ENCODE measurements at places on chromosomes 7 and 10.

GRCh38 chr10:106506526-106507283, 657.8 kb downstream of the SORCS1 start:
- DNase-seq = no peak

GRCh38 chr7:64102656-64103400, 57.6 kb downstream of the ZNF727 start:
- no peak for DNase-seq

- DNase-seq = no peak
These were observed 69.1 kb downstream of the PRKAG2 start for GRCh38 chr7:151807846-151808245.

GRCh38 chr7:95608359-95609173, 12.2 kb upstream of the PDK4 start:
- DNase-seq = peak; percentile 15

- no peak for DNase-seq
These were observed 95.0 kb downstream of the CABCOCO1 start for GRCh38 chr10:61757525-61758397.

DNA sequence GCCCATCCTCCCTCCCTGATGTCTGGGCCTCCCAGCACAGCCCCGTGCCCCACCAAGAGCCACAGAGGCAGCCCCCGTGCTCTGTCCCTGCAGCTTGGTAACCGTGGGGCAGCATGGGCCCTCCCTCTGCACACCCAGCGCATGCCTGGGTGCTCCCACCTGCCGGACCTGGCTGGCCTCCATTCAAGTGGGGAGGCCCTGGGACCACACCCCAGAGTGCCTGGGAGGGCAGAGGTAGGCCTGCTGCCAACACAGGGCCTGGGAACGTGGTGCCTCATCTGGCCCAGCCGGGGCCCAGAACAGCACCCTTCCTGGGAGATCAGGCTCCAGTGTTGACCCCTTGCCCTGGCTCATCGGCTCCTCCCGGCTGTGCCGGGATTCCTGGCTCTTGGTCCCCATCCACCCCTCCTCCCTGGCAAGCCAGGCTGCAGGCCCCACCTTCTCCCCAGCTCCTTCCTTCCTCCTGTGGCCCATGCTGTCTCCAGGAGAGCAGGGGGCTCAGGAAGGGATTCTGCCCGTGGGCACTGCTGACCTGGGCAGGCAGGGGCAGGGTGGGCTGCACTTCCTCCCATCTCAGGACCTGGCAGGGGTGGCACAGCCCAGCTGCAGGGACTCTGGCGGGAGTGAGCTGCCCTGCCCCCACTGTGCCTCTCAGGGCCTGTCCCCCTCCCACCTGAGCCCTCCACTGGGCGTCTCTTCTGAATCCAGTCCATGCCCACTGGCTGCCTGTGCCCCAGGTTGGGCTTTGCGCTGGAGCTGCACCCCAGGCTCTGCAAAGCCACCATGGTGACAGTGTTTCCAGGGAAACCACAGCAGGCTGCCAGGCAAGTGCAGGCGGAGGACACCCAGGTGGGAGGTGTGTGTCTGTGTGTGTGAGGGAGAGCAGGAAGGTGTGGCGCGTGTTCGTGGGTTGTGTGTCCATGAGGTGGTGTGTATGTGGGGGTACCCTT, 32.6 kb downstream of the PWWP2B start:
- DNase-seq = no peak

DNA sequence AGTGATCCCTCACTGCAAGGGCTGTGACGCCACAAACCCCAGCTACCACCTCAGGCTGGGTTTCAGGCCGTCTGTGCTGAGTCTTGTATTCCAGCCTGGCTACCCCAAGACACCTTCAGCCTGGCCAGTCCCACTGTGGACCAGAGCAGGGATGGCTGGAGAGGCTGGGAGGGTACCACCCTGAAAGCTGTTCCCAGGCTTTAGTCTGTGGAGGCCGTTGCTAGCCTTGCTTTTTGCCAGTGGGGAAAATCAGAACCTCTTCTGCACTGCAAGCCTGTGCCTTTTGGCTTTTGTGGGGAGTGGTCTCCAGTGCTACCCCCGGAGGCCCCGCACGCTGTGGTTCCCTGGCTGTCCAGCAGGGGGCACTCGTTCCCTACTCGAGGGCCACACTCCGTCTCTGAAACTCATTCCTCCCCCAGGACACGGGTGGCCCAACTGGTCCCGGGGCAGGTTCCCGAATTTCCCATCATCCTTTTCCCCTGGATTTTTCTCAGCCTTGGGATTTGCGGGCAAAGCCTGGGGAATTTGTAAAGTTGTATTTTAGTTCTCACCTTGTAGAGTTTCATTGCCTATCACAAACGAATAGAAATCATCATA, 128.4 kb upstream of the BTBD16 start:
- DNase-seq = peak; percentile 68

DNA sequence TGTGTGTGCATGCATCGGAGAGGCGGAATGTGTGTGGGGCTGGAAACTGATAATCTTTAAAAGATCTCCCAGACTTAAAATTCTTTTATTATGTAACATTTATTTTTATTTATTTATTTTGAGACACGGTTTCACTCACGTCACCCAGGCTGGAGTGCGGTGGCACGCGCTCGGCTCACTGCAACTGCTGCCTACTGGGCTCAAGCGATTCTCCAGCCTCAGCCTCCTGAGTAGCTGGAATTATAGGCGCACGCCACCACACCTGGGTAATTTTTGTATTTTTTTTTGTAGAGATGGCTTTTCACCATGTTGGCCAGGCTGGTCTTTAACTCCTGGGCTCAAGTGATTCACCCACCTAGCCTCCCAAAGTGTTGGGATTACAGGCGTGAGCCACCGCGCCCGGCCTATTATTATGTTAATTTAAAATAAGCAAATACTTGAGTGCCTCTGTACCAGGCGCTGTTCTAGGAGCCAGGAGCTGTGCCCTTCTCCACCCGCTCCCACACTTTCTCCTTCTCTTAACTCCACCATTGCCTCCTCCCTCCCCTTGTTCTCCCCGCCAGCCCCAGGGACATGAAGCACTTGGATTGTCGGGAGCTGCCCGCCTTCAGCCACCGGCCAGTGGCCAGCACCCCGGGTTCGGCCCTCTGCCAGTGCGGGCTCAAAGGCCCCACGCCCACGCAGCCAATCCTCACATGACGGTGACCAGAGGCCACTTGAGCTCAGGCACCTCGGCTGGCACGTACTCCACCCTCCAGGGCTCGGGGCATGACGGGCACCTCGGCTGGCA, 163.6 kb downstream of the DNAJB6 start:
- DNase-seq = no peak

DNA sequence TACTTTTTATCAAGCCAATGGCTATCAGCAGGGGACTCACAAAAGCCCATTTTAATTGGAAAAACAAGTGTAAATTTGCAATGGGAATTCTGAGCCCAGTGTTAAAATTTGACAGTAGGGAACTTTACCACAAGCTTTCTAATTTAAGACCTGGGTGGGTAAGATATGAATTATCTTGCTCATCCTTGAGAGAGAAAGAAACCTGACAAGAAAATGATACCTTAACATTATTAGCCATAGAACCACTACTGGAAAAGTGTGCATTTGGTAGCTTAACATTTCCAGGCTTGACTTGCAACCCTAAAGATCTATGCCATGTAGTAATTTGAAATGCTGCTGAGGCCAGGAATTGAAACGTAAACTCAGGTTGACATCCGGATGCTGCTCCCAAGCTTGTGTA, 2.7 kb upstream of the ST8SIA6 start:
- no peak for DNase-seq

DNA sequence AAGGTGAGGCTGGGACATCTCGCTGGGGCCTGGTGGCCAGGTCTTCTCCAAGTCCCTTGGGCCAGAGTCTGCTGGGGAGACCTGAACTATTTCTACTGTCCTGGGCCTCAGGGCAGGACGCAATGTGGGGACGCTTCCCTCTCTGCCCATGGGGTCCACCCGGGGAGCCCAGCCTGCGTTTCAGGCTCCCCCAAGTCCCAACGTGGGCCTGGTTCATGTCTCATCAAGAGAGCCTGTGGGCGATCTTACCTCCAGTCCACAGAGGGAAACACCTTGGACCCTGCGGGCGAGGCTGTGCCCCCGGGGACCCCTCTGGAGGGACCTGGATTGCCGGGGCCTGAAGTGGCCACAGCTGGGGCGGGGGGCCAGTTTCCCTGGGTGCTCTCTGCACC, 91.7 kb downstream of the DNAJB6 start:
- DNase-seq = no peak

GRCh38 chr10:107423903-107424302, 259.4 kb upstream of the SORCS1 start:
- no peak for DNase-seq

DNA sequence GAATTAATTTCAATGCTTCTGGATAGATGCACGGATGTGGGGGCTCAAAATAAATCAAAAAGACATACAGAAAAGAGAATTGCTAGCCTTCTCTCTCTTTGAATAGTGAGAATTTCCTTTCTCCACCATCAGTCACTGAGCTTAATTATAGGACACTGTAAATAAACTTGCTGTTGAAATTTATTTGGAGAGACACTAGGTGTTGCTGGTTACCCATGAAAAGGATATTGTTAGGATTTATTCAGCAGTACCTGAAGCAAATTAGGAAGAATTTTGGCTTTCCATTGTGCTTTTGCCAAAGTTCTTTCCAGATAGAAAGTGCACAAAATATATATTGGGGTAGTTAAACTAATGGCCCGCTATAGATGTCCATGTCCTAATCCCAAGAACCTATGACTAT, 27.6 kb downstream of the GCC1 start:
- DNase-seq = no peak

DNA sequence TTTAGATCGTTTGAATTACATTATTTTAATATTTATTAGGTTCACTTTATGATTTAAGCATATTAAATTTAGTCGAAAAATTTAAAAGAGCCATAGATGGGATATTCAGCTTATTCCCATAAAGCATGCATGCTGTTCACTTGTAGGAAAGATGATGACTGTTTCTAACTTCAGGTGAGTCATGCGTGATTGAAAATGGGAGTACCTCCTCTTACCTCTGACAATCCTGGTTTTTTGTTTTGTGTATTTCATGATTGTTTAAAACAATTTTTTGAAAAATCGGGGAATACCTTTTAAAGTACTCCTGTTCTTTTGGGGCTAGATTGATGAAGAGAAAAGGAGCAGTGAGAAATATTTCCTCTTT, 1.4 kb downstream of the TNKS2 start:
- DNase-seq = no peak

GRCh38 chr10:60906411-60906810, 37.6 kb downstream of the RHOBTB1 start:
- no peak for DNase-seq

DNA sequence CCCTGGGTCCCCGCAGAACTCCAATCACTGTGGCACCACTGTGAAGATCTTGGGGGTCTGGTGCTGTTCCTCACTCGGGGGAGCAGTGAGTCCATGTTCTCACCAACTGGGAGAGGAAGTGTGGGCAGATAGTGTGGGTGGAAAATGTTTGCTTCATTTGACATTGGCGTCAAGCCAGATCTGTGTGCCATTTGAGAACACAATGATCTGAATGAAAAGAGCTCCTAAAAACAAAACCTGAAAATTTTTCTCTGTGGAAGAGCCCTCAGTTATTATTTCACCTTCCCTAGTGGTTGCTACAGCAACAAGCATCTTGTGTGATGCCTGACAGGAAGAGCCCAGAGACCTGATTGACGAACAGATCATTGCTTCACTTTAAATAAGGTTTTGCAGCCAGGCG, 125.6 kb downstream of the VIPR2 start:
- no peak for DNase-seq

- no peak for DNase-seq
These were observed 170.4 kb downstream of the PLXDC2 start for GRCh38 chr10:19986591-19986990.

DNA sequence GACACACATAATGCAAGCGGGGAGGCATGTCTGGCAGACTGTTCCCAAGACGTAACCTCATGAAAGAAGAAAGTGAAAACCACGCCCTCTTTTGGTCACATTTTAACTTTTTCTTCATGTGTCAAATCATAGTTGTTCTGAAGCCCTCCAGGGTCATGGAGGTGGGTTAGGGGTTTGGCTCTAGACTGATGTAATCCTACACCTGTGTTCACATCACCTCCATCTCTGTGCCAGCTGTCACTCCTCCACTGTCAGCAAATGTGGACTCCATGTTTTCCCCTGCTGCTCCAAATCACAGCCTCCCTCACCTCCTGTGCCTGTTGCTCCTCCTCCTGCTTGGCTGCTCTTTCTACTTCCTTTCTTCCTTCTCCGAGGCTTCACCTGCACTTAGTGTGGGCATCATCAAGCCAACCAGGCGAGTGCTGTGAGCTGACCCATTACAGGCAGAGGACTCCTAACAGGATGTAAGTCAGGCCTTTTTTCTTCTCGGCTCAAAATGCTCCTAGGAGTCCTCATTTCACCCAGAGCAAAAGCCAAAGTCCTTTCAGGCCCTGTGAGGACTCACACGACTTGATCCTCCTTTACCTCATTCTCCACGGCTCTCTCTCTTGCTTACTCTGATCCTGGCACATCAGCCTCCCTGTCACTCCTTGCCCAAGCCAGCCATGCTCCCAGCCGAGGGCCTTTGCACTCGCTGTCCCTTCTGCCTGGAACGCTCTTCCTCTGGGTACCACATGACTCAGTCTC, 66.4 kb upstream of the IFRD1 start:
- DNase-seq = peak; percentile 61

GRCh38 chr10:49285232-49285631, 13.7 kb upstream of the C10orf71 start:
- DNase-seq = no peak

GRCh38 chr7:151490456-151491105, 29.1 kb downstream of the RHEB start:
- no peak for DNase-seq

DNA sequence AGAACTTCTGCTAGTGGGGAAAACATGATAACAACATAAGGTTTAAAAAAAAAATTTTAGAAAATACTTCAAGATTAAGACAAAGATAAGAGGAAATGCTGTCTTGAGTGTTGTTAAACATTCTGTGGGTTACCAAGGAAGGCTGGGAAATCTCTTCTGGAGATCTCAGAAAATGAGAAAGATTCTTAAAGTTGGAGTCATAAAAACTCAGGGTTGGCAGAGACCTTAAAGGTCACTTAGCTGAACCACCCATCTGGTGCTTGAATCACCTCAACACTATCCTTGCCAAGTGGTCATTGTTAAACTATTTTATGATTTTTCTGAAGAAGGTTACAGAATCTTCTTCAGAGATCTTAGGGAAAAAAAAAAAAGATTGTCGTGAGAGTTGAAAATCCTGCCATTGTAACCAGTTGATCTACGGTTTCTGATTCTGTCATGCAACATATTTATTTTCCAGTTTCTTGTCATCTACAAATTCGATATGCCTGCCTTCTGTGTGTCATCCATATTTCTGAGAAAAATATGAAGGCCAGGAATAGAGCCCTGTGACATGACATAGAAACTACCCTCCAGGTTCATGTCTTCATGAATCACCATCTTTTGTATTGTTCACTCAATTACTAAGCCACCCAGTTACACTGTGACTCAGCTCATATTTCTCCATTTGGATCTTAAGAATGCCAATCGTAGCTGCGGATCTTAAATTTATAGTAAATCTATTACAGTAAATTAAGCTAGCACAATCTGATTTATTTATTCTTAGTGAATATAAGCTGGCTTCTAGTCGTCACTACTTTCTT, 179.2 kb downstream of the ST7 start:
- DNase-seq = no peak

DNA sequence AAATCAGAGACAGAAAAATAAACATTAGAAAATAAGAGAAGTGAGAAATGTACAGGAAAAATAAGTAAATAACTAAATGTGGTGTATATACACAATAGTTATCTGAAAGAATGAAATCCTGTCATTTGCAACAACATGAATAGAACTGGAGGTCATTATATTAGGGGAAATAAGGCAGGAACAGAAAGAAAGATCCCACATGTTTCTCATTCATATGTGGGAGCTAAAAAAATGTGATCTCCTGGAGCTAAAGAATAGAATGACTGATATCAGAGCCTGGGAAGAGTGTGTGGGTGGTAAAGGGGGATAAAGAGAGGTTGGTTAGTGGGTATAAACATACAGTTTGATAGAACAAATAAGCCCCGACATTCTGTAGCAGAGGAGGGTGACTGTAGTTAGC, 27.3 kb downstream of the PLXDC2 start:
- DNase-seq = no peak

All from K562 (cell line).